HS-5 (cell line): ENCODE measurements at places on chromosomes 12 and 14.

GRCh38 chr14:44149597-44149996 is 357.5 kb downstream of the FSCB start:
- DNase-seq = no peak

DNA sequence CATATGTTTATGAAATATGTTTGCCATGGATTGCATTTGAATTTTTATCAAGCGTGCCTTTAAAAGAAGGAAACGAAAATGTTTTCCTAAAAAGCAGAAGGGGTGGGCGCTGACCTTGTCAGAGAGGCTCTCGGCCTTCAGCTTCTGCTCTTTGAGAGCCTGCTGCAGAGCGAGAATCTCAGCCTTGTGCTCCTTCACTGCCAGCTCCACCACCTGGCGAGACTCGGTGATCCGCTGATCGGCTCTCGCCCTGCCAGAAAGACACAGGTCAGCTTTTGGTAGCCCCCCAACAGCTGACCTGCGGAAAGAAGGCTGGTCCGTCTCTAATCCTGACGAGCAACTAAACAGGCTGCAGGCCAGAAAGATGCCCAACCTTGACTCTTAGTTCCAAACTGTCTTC is 62.4 kb downstream of the PRKAB1 start:
- DNase-seq = no peak

- no peak for DNase-seq
Observed at GRCh38 chr14:63241096-63241495, 36.9 kb downstream of the RHOJ start.

- no peak for DNase-seq
Observed at GRCh38 chr14:46290706-46291105, 360.9 kb downstream of the RPL10L start.

DNA sequence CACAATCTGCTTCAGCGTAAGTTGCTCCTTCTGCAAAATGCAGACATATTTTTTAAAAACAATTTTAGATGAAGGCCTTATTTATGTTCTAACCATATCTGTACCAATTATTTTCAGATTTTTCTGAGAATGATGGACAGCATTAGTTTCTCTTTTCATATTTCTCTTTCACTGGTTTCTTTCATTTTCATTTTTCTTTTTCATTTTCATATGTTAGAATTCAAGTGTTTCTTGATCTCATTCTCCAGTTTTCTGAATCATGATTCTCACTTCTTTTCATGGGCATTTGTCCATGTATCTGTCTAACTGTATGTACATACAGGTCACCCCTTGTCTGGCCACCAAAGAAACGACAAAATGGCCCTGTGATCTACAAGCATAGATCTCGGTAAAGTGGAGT is 346.6 kb downstream of the NAV3 start:
- no peak for DNase-seq

DNA sequence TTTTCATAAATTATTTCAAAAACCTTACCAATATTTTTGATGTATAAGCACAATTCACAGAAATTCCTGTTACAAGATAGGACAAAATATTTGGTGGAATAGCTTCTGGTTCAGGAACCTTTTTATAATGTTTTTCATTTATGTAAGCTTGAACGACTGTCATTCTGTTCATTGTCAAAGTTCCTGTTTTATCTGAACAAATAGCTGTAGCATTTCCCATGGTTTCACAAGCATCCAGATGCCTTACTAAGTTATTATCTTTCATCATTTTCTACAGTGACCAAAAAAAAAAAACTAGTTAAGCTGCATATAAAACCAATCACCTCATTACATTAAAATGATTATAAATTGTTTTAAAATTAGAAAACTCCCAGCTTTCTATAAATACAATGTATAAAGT is 87.1 kb downstream of the ATP2B1 start:
- DNase-seq = no peak

GRCh38 chr14:53520078-53520928 is 367.2 kb upstream of the DDHD1 start:
- no peak for DNase-seq

DNA sequence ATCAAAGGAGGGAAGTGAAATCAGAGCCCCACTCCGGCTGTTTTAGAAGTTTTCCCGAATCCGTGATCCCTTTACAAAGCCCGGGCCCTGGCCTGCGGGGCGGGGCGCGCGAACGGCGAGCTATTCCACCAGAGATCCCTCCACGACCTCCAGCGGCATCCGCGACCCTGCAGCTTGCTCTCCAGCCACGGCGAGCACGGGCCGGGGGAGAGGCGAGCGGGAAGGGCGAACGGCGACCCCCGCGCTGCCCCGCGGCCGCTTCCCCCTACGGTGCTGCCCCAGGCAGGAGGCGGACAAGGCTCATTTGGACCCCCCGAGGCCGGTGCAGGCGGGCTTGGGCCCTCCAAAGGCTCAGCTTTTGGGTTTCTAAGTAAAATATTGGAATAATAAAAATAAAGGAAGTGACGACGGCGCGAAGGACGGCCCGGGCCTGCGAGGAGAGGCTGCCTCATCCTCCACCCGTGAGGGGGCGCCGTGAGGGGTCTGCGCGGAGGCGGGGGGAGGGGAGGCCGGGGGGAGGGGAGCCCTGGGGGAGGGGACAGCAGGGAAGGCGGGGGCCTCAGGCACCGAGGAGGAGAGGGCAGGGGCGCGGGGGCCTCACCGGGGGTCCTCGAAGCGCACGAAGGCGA is 613 bp downstream of the SRSF9 start:
- DNase-seq = no peak

- no peak for DNase-seq
Observed at GRCh38 chr12:99911967-99912366, 72.8 kb downstream of the ANKS1B start.

DNA sequence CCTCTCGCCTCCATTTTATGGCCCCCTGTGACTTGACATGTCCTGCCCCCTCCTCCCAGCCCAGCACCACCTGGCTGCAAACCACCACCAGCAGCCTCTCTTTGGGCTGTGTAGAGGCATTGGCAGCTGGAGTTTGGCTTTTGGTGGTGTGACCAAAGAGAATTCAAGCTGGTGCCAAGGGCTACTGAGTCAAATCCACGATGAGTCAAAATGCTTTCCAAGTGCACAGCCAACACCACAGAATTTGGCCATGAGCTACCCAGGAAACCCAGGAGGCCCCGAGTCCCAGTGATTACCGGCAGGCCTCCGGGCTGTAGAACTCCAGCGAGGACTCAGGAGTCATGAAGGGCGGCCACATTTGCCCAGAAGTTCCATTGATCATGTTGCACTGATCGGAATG is 53.8 kb downstream of the SCARB1 start:
- peak; percentile 4 for DNase-seq

DNA sequence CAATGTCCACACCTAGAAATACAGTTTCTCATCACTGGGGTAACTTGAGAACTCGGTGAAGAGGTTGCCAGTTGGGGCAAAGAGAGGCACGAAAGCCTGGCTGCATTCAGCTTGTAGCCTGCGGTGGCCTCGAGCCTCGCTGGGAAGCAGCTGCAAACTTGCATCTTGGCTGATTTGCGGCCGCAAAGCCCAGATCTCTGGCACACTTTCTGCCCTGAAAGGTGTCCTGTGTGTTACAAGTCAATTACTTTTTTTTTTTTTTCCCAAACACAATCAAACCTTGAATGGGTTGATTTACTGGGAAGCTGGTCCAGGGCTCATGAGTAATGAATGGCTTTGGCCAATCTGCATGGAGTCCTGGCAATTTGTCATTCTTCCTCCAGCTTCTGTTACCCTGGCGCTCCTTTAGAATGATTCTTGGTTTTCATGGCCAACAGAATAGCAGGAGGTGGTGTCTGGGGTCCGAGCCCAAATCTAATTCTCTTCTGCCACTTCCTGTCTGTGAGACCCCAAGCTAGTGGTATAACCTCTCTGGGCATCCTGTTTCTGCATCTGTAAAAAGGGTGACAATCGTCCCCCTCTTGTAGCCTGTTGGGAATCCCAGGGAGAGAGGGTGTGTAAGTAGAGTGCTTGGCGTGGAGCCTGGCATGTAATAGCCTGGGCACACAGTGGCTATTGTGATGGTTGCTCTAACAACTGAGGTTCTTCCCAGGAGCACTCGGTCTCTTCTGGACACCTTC is 6.7 kb downstream of the BCL7A start:
- DNase-seq = no peak

- no peak for DNase-seq
Observed at GRCh38 chr12:3551386-3551785, 60.4 kb downstream of the PRMT8 start.

DNA sequence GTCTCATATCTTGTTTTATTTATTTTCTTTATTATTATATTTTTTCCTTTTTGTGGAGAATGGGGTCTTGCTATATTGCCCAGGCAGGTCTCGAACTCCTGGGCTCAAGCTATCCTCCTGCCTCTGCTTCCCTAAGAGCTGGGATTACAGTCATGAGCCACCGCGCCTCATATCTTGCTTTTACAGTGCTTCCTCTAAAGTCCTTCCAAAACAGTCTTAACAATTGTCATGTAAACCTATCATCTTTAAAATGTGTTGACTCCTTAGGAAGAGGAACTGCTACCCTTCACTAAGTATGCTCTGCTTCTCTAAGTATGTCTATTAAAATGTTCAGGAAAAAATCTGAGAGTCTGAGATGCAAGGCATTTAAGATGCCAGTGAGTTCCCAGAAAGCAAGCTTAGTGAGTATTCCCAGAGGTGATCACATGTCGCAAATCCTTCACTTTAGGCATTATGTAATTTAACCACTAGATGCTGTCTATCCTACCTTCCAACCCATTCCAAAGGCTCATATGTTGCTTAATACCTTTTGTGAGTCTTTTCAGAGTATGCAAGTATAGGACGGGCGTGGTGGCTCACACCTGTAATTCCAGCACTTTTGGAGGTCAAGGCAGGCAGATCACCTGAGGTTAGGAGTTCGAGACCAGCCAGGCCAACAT is 19.7 kb upstream of the FOXJ2 start:
- DNase-seq = no peak

DNA sequence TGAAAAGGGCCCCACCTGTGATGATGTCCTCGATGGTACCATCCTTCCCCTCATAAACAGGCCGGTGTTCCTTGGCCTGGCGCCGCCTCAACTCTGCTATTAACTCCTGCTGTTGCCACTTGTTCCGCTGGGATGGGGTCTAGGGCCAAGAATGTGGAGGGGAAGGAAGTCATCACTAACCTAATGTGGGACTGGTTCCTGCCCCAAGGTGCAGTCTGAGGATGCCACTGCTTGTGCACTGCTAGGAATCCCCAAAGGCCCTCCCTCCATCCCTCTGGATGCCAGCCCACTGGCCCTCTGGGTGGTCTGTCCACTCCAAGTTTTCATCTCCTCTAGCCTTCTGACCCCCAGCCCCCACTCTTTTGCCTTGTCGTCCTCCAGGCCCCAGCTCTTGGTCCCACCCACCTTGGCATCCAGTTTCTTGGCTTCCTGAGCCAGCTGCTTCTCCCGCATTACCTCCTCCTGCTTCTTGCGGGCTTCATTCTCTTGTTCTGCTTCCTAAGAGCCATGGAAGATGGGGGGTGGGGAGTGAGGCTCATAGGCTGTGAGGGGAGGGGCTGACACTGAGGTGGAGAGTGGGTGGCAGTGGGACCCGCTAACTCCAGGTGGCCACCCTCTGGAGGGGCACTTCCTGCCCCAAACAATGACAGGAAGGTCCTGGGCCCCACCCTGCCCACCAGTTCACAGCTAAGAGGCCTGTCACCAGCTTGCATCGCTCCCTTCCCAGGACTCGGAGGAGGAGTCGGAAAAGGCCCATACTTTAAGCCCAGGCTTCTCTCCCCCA is 23.7 kb downstream of the PRPF40B start:
- DNase-seq = no peak

DNA sequence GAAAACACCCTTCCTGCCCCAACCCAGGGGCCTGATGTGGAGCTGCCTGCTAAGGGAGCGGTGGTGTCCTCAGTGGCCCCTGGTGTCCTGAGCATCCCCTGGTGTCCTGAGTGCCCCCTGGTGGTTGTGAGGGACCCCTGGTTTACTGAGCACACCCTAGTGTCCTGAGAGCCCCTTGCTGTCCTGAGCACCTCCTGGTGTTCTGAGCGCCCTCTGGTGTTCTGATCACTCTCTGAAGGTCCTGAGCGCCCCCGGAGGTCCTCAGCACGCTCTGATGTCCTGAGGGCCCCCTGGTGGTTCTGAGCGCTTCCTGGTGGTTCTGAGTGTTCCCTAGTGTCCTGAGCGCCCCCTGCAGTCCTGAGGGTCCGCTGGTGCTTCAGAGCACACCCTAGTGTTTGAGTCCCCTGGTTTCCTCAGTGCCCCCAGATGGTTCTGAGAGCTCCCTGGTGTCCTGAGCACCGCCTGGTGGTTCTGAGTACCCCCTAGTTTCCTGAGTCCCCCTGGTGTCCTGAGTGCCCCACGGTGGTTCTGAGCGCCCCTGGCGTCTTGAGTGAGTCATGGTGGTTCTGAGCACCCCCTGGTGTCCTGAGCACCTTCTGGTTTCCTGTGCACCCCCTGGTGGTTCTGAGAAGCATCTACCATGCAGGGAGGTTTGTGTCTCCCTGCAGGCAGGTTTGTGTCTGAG is 1004.2 kb downstream of the TMEM121 start:
- no peak for DNase-seq

- no peak for DNase-seq
Observed at GRCh38 chr14:20440882-20441281, 4.9 kb upstream of the KLHL33 start.

- no peak for DNase-seq
Observed at GRCh38 chr12:82408844-82409243, 50.5 kb downstream of the METTL25 start.

DNA sequence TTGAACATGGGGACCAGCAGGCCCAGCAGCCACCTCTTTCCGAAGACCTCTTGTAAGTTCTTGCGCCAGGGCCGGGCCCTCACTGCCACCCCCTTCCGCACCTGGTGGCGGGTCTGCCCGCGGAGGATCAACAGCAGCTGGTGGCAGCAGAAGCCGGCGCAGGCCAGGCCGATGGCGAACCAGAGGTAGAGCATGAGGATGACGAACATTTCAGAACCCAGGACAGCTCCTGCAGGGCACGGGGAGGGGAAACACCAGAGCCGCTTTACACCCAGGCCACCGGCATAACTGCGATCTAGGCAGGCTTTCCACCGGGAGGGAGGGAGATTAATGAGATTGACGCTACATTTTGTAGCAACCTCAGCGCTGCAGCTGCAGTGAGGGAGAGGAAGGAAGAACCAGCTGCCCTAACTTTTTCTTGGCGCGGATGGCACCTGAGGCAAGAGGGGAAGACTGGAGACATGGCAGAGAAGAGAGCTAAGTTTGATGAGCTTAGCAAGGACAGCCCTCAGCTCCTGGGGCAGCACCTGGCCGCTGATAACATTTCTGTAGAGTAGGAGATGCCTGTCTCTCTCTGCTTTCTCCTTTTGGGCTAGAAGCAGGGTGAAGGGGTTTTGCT is 7.8 kb downstream of the ZDHHC22 start:
- no peak for DNase-seq

GRCh38 chr14:50828721-50829488 is 2.1 kb downstream of the NIN start:
- no peak for DNase-seq

GRCh38 chr12:4106621-4107020 is 166.9 kb upstream of the CCND2 start:
- no peak for DNase-seq

DNA sequence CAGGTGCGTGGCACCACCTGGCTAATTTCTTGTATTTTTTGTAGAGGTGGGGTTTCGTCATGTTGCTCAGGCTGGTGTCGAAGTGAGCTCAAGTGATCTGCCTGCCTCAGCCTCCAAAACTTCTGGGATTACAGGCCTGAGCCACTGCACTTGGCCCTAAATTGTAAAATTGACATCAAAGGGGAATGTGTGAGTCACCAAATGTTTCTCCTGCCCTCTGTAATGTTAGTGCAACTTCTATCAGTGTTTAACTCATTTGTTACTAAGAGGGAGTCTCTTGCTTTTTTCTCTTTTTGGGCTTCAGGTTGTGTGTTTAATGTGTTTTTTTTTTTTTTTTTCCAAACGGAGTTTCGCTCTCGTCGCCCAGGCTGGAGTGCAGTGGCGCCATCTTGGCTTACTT is 2.3 kb downstream of the TULP3 start:
- DNase-seq = peak; percentile 83
